ENCODE measurements at places on chromosomes 7 and 10. TPM values are rescaled to one million over a fixed set of nuclear protein-coding genes. Genes with fewer than 3 reads are reported as not detected.

GRCh38 chr10:103750836-103751235, 104.5 kb downstream of the SH3PXD2A start:
- DNase-seq: no peak

- no peak for DNase-seq
Measured at GRCh38 chr7:98177553-98177952, 33.7 kb upstream of the BHLHA15 start.

Gene NT5C2
- total RNA-seq: 92.6 TPM

- DNase-seq: no peak
Measured at GRCh38 chr7:36563706-36564327, 160.5 kb downstream of the AOAH start.

DNA sequence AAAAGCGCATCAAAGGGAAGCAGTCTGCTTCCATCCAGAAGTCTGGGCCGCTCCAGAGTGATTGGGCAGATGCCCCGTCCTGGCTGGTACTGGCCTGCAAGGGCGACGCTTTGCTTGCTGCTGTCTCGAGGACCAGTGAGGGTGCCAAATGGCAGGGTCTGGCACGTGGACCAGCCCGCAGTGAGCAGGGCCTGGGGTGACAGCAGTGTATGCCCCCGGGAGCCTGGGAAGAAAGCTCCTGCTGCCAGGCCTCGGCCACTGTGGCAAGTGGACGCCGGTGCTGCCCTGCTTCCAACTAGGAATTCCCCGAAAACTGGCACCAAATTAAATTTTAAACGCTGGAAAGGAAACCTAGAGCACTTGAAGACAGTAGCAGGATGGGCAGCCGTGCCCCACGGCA, 357.0 kb upstream of the MKI67 start:
- DNase-seq: no peak

GRCh38 chr10:34858003-34858402, 42.9 kb upstream of the PARD3 start:
- DNase-seq: no peak

GRCh38 chr7:84697506-84697905, 489.4 kb downstream of the SEMA3D start:
- no peak for DNase-seq

GRCh38 chr7:7972128-7972527, 3.5 kb downstream of the GLCCI1 start:
- no peak for DNase-seq

GRCh38 chr10:16117305-16117695, 257.0 kb upstream of the MINDY3 start:
- no peak for DNase-seq

DNA sequence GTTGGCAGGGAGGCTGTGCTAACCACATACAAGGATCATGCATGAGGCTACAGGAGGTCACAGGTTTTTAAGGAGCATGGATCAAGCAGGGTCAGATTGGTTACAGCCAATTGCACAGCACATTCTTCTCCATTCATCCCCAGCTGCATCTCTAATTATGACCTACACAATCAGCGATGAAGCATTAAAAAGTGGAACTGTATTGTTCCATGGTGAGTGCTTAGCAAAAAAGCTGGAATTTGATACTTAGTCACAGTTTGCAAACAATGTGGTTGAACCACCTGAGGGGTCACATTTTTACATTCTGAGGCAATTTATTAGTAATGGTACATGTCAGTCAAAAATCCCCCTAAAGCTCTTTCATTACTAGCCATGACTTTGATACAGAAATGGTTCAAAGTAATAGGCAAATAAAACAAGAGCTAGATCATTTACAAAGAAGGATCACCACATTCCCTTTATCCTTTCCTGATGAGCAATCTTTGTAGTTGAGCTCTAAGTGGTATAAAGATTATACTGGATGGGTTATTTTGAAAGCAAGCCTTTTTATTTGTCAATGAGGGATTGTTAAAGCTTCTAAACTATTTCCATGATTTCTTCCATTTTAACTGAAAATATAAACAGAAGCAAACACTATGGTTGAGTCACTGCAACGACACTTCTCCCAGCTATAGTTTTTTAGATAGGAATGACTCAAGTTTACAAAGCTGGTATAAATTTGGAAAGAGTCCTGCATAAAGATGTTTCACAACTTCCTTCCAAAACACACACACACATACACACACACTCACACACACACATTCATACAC, 217.8 kb upstream of the SEMA3A start:
- no peak for DNase-seq

DNA sequence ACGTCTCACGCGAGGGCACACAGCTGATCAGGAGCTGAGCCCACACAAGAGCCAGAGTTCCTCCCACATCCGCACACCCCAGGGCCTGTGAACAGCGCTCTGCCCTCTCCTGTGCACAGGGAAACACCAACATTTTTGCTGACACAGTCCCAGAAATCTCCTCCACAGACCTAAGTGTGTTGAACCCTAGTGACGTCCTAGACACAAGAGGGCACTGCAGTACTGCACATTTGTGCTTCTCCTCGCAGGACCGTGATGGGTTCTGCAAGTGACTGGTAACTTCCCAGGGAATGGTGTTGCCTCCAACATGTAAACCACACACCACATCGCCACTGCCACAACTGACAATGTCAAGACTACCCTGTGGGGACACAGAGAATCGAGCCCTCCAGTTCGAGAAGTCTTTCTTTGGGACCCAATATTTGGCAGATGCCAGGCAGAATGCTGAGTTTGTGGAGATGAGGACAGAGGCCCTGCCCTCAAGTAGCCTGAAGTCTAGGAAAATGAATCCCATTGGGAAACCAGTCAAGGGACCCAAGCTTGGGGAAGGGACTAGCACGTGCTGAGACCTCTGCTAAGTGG, 170.3 kb downstream of the PAXIP1 start:
- DNase-seq: no peak

Gene TUBB8
- total RNA-seq: not detected

Gene PANK1
- 17.3 TPM for total RNA-seq

GRCh38 chr7:151900986-151901621, 24.2 kb upstream of the PRKAG2 start:
- DNase-seq: no peak

Gene ASZ1
- total RNA-seq: not detected

Gene EGR2
- 14.9 TPM for total RNA-seq

Gene ITIH2
- total RNA-seq: not detected

Gene SP4
- total RNA-seq: 9.5 TPM

Gene INMT
- total RNA-seq: 5.9 TPM

Measured in skin of body (tissue), 3 donors.